ENCODE measurements at places on chromosomes 13 and 19. TPM values are rescaled to one million over a fixed set of nuclear protein-coding genes. Genes with fewer than 3 reads are reported as not detected.

SPATA13 gene
- total RNA-seq = 8.5 TPM

CYP2A7 gene
- not detected for total RNA-seq

OPA3 gene
- 12.6 TPM for total RNA-seq

CACNG6 gene
- 12.6 TPM for total RNA-seq

FGF22 gene
- total RNA-seq = 0.43 TPM

BRCA2 gene
- total RNA-seq = 6.2 TPM

GAS6 gene
- total RNA-seq = 6.4 TPM

NLRP4 gene
- total RNA-seq = not detected

MRPS31 gene
- 16.6 TPM for total RNA-seq

AXL gene
- 161 TPM for total RNA-seq

Data from A549 treated with DMSO at 1 μM for 4 hours (cell line).